GOT3 (cell line): ENCODE measurements at places on chromosomes 12 and 14.

- DNase-seq: no peak
Measured at GRCh38 chr14:24252289-24253124, 10.1 kb upstream of the TINF2 start.

- no peak for DNase-seq
Measured at GRCh38 chr12:12023456-12023855, 47.3 kb upstream of the BCL2L14 start.

DNA sequence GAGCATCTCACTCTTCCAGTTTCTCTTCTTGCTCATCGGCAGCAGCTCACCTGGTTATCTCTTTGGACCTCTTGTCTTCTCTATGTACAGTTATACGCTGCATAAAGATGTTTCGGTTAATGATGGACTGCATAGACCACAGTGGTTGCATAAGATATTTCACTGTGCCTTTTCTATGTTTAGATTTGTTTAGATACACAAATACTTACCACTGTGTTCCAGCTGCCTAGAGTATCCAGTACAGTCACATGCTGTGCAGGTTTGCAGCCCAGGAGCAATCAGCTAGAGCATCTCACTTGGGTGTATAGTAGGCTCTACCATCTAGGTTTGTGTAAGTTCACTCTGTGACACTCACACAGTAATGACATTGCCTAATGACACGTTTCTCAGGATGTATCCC, 57.6 kb downstream of the FBXL14 start:
- DNase-seq: no peak

- DNase-seq: no peak
Measured at GRCh38 chr12:128783129-128783574, 40.6 kb downstream of the SLC15A4 start.

- no peak for DNase-seq
Measured at GRCh38 chr12:92469837-92470236, 233.0 kb upstream of the PLEKHG7 start.

- DNase-seq: no peak
Measured at GRCh38 chr14:67940486-67941455, 121.2 kb downstream of the RAD51B start.

- DNase-seq: no peak
Measured at GRCh38 chr12:79085106-79085682, 220.6 kb downstream of the SYT1 start.

DNA sequence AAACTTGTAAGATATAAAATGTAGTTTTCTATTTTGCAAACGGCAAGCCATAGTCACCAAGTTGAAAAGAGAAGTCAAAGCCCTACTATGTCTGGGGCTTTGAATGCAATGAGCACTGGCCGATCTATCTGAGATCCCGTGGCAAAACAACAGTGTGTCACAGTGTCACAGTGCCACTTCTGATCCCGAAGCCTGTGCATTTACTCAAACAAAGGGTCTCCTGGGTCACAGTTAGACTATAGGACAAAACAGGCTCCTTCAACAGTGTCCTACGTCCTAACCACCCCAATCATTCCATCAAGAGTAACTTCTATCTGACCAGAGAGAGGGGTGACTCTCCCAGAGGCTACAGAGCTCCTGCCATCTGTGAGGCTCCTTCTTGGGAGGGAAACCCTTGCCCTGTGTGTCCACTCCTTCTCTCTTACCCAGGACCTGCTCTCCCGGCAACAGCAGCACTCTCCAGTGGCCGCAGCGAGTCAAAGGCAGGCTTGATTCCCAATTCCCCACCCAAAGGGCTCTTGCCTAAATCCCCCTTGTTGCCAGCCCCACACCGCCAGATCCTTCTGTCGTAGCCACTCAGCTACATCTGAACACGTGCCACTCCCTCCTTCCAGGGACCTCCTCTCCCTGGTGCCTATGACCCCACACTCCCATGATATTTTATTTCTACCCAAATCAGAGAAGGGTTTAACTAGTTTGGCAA, 14.0 kb upstream of the SELPLG start:
- DNase-seq: no peak

DNA sequence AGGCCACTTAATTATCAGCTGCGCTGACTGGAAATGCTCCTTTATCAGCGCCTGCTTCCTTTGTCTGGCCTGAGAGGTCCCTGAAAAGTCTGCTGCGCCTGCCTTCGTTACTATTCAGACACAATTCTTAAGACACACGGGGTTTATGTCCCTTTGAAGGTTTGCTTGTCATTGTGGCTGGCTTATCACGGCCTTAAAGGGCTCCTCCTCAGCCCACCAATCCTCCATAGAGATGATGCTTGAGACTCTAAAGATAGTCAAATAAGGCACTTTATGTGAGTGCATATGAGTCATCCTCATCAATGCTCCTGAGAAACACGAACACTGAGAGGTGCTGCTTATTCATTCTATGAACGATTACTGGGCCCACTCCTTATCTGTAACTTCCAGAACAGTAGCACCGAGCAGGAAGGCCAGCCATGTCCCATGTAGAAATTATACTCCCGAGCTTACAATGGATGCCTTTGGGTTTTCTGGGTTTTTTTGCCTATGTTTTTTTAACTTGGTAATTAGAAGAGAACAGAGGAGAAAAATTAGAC, 1268.2 kb upstream of the TMEM132C start:
- no peak for DNase-seq

DNA sequence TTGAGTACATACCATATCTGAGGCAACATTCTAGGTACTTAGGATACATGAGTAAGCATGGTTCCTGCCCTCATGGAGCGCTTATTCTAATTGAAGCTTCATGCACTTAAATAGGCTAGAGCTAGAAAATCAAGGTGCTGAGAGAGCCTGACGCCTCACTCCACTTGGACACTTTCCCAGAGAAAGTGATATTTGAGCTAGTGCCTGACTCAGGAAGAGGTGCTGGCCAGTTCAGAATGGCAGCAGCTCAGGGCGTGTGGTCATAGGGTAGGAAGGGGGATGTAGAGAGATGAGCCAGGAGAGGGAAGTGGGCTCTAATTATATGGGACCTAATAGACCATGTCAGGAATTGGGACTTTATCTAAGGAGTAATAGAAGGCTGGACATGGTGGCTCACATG, 33.3 kb downstream of the TULP3 start:
- no peak for DNase-seq

DNA sequence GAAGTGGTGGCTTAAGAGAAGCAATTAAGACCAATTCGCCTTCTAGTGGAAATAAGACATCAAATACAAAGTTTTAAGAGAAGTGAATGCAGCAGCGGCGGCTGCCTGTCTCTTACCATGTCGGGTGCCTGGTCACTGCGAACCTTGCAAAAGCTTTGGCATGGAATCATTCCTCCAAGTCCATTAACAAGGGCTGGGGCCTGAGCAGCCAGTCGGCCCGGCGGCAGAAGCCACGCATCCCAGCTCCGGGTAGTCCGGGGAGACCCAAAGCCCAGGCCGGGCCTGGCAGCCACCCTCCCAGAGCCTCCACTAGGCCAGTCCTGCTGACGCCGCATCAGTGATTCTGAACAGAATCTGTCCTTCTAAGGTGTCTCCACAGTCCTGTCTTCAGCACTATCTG, 321.0 kb downstream of the TMEM121 start:
- DNase-seq: no peak

DNA sequence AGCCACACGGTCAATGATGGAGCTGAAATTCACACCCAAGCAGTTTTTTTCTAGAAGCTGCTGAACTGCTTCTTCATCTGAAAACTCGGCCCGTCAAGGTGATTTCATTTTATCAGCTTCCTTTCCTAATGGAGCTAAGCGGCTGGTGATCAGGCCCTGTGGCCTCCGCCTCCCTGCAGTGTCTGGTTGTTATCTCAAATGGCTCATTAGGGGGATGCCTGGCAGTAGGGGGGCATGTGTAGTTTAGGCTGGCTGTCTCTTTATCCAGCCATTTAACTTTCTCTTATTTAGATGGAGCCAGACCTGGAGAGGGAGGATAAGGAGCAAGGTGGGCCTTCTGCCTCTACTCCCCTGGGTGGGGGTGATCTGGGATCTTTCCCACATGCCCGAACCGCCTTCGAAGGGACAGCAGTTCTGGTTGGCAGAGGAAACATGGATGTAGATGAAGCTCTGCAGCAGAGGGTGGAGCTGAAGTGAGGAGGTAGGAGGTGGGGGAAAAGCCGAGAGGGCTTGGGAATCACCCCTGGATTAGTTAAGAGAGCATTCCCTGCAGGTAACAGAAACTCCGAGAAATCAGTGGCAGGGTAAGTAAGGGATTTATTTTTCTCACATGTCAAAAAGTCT, 64.4 kb downstream of the TGFB3 start:
- no peak for DNase-seq

DNA sequence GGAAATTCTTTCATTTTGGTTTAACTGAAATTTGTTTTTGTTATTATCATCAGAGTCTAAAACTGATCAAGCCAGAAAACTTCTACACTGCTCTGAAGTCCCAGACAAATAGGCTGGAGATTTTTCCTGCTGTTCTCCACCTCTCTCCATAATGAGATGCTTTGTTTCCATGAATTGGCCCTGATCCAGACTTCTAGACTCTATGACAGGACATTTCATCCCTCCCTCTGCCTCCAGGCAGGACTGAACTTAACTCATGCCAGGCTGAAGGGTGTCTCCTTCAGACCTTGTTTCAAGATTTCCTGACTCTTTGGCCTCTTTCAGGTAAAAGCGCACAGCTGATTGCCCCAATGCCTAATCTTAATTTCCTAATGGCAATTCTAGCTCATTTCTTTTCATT, 69.1 kb upstream of the HOXC13 start:
- no peak for DNase-seq

DNA sequence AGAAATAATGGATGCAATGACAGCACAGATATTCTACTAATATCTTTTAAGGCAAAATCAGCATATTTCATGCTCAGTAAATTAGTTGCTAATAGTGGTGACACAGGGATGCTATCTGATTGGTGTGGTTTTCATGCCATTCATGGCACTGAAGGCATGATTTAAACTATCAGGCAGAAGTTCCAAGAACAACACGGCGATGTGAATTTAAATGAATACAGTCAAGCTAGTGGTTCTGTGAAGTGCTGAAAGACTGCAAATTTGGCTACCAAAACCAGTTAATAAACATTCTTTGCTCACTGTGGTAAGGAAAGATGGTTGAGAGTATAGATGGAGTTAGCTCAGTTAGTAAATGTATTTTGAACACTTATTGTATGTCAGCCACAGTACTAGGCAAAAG, 272.0 kb upstream of the DIO2 start:
- DNase-seq: no peak
